ENCODE measurements at places on chromosomes 12 and 14.

DNA sequence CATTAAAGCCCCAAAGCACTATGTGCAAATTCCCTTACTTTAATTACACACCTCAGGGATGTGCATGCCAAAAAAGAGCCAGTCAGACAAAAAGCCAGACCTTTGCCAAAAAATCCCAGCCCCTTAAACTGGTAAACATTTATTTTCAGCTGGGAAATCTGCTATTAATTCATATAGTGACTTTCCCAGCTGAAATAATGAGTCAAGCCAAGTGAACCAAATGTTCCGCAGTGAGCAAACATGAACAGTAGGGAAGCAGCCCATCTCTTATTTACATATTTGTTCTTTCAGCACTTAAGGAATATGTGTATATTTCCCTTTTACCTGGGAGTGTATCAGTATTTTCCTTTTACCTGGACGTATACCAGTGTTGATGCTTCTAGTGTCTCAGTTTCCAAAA lies 44.0 kb upstream of the OTX2 start:
- DNase-seq: no peak

DNA sequence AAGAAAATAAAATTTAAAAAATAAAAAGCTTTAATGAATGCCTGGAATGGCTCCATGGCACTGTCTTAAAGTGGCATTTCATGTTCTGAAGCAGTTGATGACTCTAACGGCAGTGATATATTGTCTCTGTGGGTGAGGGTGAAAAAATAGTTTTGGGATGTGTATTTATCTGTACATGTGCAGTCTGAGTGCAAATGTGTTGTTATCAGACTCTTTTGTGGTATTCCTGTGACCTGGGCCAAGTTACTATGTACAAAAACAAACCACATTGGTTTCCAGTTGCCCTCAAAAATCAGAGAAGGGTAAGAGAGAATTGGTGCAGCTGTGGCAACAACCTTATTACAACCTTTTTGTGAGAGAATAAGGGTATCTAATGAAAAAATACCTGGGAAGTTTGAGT lies 81.7 kb upstream of the CCDC91 start:
- DNase-seq: no peak

GRCh38 chr12:42262271-42262670 lies 24.2 kb upstream of the YAF2 start:
- no peak for DNase-seq

DNA sequence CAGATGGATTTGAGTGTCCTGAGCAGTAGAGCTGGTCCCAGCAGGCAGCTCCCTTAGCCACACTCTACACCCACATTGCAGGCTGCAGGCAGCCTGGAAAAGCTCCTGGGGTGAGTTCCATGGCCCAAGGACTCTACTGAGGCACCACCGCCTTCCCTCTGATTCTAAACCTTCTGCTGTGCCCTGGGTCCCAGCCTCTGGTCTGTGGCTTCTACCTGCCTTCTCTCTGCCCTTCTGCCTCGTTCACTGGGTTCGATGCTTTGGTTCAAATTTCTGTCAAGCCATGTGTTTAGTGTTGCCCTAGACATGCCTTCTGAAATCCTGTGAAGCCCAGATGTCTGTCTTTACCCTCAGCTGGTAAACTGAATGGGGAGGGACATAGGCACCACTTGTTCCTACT lies 1.5 kb upstream of the FGF6 start:
- no peak for DNase-seq

GRCh38 chr12:14982562-14982961 lies 9.7 kb downstream of the PDE6H start:
- DNase-seq: no peak

DNA sequence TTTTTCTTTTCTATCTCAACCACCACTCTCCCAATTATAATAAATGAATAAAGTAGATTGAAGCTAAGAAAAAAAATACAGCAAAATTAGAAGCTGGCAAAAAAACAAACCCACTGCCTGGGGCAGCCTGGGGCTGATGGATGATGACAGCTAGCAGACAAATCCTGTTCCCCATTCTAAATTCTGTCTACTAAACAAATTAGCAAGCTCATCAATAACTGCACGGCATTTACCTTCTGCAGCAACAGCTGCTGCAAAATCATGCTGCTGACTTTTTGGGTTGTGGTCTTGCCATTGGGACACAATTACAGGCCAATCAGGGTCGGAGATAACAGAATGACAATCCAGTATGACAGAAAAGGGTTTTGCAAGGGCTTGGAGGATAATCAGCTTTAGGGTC lies 443.6 kb upstream of the SOX5 start:
- no peak for DNase-seq

GRCh38 chr12:25438638-25439037 lies 114.4 kb downstream of the LMNTD1 start:
- DNase-seq: no peak

DNA sequence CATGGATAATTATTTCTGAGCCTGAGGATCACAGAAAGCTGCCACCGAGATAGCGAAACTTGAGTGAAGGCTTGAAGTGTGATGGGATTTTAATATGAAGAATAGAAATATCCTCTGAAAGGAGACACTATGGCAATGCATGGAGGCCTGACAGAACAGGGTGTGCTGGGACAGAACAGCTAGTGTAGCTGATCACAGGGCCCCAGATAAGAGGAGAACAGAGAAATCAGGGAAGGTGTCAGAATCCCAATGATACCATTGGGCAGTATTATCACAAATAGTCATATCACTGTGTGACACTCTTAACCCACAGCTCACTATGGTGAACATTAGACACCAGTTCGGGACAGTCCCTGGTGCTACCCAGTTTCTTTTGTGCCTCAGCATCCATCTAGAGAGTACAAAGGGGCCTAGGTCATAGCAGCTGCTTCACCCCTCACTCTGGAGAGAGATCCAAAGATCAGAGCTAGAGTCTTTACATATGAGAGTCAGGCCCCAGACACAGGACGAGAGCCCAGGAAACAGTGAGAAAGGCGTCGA lies 506 bp upstream of the OR10P1 start:
- DNase-seq: no peak

Data from activated naive CD4-positive, alpha-beta T cell treated with anti-CD3 and anti-CD28 coated beads, Interleukin-2, amount 50 U/mL, for 16 hours (primary cell).